Fibroblast of the aortic adventitia (primary cell): ENCODE measurements at places on chromosomes 7 and 10.

GRCh38 chr7:39336442-39336841 is 229.8 kb upstream of the YAE1 start:
- no peak for DNase-seq

DNA sequence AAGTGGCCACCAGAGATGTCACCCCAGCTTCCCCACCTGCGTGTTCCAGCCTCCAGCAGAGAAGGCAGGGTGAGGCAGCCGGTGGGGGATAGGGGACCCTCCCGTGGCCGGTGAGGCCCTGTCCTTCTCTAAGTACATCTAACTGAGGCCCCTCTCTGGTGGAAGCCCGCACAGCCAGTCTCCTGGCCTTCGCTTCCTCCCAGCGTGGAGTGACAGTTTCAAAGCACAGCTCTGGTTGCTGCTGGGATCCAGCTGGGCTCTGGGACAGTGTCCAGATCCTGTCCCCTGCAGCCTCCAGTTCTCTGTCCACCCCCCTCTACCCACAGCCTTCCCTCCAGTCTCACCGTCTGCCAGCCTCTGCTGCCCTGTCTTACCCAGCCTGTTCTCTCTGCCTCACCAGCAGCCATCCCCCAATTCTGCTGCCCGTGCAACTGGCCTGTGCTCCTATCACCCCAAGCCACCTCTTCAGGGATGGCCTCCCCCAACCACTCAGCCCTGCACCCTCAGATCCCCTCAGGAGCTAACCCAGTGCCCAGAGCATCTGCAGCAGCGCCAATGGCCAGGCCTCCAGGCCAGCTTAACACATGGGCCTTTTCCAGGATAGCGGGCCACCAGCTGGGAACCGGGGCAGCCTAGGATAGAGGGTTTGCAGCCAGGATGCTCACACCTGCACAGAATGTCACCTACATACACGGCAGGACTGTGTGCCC is 16.3 kb upstream of the SH2B2 start:
- DNase-seq: no peak

DNA sequence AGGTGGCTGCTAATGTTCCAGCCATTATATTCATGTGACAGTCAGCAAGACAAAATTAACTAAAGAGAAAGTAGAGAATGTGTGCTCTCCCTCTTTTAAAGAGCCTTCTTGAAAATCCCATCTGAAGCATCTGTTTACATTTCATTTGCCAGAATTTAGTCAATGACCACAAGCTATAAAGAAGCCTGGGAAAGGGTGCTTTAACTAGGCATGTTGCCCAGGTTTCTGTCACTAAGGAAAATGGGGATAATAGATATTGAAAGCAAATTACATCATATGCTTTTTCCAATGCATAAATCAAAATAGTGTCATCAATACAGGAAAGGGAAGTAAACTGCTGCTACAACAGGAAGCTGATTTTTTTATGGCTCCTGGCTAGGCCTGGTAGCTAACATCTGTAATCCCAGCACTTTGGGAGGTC is 67.7 kb downstream of the ELAPOR2 start:
- DNase-seq: peak; percentile 27

GRCh38 chr7:125746510-125746909 is 816.9 kb upstream of the POT1 start:
- no peak for DNase-seq

DNA sequence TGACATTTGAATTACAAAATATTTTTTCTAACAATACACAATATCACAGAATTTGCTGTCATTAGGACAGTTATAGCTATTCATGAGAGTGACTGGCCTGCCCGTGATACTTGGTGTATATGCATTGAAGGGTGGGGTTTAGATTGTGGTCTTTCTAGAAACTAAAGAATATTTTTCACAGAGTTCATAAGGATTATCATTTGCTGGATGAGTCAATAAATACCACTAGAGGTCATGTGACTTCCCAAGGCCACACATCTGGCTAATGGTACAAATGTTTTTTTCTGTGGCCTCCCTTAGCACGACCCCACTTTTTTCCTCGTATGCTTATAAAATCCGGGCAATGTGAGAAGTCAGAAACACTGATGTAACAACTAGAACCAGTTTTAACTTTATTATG is 5.2 kb downstream of the OPTN start:
- DNase-seq: peak; percentile 23

GRCh38 chr7:139673230-139673629 is 104.6 kb downstream of the HIPK2 start:
- no peak for DNase-seq

DNA sequence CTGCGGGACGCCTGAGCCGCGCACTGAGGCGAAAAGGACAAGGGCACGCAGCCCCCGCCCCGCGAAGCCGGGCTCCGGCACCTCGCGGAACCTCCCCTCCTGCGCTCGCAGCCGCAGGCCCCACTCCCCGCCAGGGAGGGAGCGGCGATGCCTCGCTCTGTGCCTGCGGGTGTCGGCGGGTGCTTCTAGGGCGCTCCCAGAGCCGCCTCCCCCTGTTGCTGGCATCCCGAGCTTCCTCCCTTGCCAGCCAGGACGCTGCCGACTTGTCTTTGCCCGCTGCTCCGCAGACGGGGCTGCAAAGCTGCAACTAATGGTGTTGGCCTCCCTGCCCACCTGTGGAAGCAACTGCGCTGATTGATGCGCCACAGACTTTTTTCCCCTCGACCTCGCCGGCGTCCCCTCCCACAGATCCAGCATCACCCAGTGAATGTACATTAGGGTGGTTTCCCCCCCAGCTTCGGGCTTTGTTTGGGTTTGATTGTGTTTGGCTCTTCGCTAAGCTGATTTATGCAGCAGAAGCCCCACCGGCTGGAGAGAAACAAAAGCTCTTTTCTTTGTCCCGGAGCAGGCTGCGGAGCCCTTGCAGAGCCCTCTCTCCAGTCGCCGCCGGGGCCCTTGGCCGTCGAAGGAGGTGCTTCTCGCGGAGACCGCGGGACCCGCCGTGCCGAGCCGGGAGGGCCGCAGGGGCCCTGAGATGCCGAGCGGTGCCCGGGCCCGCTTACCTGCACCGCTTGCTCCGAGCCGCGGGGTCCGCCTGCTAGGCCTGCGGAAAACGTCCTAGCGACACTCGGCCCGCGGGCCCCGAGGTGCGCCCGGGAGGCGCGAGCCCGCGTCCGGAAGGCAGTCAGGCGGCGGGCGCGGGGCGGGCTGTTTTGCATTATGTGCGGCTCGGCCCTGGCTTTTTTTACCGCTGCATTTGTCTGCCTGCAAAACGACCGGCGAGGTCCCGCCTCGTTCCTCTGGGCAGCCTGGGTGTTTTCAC is 519 bp downstream of the ITGB8 start:
- no peak for DNase-seq

GRCh38 chr7:87506246-87507180 is 31.0 kb upstream of the ABCB4 start:
- DNase-seq: peak; percentile 31

DNA sequence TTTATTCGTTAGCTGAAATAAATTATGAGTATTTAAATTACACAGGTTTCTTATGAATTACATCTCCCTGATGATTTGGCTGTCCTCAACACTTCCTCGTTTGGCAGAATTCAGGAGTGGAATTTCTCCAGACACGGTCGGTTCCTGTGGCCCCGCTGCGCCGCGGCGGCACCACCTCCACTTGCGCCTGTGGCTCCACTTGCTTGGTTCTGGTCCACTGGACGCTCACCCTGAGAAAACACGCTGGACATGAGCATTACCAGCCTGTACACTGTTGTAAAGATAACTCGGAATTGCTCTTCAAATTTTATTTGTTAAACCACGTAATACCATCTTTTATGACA is 85.3 kb downstream of the ZNF33B start:
- DNase-seq: no peak

DNA sequence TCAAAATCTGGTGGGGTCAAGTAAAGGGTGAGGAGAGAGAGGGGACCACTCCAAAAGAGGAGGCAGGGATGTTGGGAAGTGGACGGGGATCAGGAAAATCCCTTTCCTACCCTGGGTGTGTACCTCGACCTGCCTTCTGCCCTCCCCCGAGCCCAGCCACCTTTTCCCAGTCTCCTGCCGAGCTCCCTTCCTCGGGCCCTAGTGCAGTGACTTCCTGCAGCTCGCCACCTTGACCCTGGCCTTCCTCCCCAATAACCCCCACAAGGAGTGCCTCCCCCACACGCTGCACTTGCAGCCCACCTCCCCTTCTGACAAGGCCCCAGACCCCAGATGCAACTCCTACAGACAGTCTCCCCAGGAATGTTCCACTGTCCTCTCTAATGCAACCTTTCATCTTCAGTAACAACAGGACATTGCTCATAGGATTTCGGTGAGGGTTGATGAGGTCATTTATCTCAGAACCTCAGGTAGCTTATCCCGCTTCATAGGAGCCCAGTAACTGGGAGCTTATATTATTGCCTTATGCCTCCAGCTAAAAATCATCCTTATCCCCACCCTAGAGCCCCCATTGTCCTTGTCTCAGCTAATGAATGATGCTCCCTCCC is 90.1 kb downstream of the MKI67 start:
- no peak for DNase-seq

DNA sequence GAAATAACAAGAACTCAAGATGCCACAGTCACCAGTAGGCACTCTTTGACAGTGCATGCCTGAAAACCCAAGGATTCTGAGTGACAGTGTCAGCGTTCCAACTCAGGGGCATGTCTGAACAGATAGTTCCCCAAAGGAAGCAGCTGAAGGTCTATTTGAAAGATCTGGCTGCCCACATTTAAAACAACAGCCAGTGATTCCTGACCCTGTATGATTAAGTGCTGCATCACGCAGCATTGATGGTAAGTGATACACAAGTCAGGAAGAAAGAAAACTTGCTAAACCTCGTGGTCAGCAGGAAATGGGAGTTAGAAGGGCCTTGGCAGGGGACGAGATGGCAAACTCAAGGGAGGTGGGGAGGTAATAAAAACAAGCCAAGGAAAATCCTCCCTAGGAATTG is 1013.1 kb downstream of the TYW1 start:
- DNase-seq: no peak

DNA sequence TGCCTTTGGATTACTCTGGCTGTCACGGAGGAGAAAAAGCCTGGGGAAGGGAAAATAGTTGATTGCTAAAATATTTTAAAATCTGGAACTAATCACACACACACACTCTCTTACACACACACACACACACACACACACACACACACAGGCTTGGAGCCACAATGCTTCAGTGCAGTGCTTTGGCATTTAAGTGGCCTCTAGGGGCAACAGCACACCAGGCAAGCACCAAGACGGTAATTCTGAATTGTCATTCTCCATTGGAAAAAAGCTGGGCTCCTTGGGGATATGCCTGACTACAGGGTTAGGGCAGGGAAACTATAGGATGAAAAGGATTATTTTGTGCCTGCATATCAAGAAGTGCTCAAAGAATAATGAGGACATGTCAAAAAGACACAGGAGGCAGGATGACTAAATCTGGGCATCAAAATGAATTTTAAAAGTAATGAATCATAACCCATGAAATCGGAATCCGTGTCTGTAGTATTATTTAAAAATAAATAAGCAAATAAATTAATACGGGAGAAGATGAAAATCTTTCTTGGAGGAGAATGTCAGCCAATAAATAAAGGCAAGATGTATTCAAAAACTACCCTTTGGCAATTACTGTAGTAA is 30.4 kb upstream of the DDC start:
- DNase-seq: peak; percentile 57

- DNase-seq: no peak
Observed at GRCh38 chr10:78516756-78517155, 483.1 kb downstream of the RPS24 start.

- no peak for DNase-seq
Observed at GRCh38 chr10:83012866-83013265, 1126.4 kb upstream of the GHITM start.

DNA sequence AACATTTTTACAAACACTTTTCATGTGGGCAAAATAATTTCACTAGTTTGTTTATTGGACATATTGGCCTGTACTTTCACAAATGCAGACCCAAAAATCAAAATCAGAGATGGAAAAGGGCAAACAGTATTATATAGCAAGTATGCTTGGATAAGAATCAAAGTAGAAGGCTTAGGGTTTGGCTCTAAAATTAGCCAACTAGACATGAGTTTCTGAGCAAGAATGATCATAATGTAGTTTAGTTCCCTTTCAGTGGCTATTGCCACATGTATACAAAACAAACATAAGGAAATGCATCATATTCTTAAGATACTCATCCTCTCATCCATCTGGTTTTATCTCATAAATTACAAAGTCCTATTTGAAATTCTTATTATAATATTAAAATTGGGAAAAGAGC is 132.5 kb downstream of the IMMP2L start:
- no peak for DNase-seq

DNA sequence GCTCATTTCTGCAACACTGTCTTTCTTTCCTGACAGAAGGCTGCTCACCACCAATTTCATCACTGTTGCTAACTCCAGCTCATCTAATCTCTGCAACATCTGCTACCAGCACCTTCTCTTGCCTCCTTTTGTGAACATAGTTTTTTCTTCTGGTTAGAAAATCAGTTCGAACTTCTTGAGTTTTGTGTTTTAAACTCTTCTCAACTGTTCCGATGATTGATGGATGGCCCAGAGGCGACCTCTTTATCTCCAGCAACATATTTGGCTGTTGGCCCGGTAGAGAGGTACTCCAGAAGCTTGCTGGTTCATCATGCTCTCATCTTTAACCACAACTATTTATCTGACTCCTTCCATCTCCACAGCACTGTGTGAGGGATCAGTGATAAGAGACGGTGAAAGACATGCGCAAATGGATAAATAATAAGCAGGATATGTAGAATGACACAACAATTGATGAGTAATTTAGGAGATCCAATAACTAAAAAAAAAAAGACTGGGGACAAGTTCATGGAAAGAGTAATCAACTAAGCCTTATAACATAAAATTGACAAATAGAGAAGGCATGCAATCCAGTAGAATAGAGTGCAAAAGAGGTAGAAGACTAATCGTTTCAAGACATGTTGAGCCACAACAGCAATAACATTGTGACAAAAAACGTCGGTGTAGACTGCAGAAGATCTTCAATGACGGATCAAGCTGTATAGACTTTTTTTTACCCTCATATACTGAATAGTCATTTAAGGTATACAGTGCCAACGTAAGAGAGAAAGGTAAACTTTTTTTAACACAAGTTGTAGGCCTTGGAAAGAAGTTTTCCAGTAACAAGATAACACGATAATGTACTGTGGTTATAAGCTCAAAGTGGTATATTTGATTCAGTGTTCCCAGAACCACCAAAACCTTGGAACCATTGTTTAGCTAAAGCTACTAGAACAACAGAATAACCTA is 152.2 kb downstream of the CRPPA start:
- DNase-seq: peak; percentile 60

GRCh38 chr10:118107040-118107439 is 60.3 kb upstream of the RAB11FIP2 start:
- no peak for DNase-seq

DNA sequence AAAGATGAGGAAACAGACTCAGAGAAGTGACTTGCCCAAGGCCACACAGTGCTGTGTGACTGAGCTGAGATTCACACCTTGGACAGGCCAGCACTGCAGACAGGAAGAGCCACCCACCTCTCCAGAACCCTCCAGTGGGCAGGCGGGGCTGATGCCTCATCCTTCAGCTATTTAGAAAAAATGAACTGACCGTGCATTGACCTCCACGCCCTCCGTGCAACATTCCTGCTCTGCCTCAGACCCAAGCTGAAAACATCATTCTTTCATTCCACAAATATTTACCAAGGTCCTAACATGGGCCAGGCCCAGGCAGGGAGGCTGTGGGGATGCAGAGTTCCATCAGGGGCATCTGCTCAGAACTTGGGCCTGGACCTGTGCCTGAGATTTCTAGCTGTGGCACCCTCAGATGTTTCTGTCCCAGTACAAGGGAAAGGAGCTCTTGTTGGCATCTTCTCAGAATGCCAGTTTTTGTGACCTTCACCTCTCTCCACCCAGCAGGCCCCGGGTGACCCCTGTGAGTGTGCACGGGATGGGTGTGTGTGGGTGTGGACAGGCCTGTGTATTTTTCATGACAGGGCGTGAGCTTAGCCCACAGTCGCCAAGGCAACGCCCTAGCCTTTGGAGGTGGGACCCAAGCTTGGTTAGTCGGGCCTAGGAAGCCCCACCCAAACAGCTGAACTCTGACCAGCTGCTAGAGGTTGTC is 6.5 kb downstream of the VSIR start:
- DNase-seq: peak; percentile 98
